ENCODE measurements at places on chromosomes 1 and 21.

- H3K36me3 ChIP-seq: peaks cover 4% of the 10 kb centered on the region
- H3K27me3 ChIP-seq: peaks cover 13% of the 10 kb centered on the region
- DNase-seq: peak; percentile 60
These were observed 92.1 kb upstream of the CD53 start for GRCh38 chr1:110780600-110781484.

DNA sequence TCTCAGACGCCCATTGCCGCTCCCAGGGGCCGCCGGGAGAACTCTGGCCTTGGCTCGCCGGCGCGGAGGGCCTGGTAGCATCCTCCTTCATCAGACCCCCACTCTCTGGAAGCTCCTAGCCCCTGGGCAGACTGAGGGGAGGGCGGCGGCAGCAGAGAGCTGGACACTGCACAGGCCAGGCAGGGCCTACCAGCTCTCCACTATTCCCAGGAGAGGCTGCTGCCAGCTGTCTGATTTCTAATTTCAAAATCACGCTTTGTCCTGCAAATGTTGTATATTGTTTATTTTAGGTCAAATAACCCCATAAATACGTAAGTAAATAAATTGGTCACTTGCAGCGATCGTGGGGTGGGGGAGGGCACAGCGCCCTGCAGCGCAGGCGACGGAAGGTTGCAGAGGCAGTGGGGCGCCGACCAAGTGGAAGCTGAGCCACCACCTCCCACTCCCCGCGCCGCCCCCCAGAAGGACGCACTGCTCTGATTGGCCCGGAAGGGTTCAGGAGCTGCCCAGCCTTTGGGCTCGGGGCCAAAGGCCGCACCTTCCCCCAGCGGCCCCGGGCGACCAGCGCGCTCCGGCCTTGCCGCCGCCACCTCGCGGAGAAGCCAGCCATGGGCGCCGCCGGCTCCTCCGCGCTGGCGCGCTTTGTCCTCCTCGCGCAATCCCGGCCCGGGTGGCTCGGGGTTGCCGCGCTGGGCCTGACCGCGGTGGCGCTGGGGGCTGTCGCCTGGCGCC is at the start of gene MTARC1:
Gene MTARC1 (plus strand): TSS at position 577 of the 732 bp plus-strand sequence. CDS start 32 bp downstream, at position 609.
- no peaks in the 10 kb centered on the region for H3K36me3 ChIP-seq
- no peak within 1 kb of the TSS for H3K27ac ChIP-seq
- peaks cover 67% of the 10 kb centered on the region for H3K27me3 ChIP-seq
- H3K4me1 ChIP-seq: no peaks in the 10 kb centered on the region

DNA sequence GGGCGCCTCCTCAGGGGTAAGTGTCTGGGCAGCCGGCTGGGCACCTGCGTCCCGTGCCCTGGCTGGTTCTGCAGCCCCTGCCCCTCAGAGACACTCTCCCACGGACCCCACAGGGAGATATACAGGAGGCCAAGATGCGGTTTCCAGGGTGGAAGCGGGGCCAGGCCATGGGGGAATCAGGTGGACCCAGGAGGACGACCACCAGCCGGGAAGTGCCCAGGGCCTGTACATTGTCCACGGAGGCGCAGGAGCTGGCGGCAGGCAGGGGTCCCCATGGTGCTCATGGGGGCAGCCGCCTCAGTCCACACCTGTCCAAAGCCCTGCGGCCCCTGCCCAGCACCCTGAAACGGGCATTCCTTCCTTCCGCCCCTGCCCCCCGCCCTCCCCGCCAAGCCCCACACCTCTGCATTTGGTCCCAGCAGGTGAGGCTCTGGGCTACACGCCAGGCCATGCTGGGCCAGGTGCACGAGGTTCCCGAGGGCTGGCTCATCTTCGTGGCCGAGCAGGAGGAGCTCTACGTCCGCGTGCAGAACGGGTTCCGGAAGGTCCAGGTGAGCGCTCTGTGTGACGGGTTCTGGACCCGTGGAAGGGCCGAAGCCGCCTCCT is 36.7 kb downstream of the SLC19A1 start:
- no peaks in the 10 kb centered on the region for H3K36me3 ChIP-seq
- no peaks in the 10 kb centered on the region for H3K27me3 ChIP-seq
- no peak for DNase-seq
- no peaks in the 10 kb centered on the region for H3K4me1 ChIP-seq
- H3K4me3 ChIP-seq: no peak overlapping the region

GRCh38 chr21:20108016-20108415 is 890.2 kb upstream of the NCAM2 start:
- H3K27me3 ChIP-seq: no peaks in the 10 kb centered on the region
- no peak overlapping the region for H3K4me3 ChIP-seq
- no peak overlapping the region for H3K27ac ChIP-seq
- DNase-seq: no peak
- H3K4me1 ChIP-seq: no peaks in the 10 kb centered on the region

DNA sequence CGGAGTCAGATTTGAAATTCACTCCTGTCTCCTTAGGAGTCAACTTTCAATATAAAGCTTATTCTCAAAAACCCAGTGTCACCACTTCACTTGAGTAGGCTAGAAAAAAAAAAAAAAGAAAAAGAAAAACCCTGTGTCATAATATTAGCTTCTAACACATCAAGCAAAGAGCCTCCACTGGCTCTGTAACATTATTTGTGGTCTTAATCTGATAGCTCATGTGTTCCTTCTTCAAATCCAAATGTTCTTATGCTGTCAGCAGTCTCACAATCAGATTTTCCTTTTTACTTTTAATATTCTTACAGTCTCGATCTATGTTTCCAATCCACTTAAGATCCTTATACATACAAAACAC is 26.1 kb upstream of the PSMG1 start:
- DNase-seq: no peak
- H3K4me1 ChIP-seq: peaks cover 17% of the 10 kb centered on the region
- H3K27ac ChIP-seq: no peak overlapping the region
- H3K27me3 ChIP-seq: no peaks in the 10 kb centered on the region

DNA sequence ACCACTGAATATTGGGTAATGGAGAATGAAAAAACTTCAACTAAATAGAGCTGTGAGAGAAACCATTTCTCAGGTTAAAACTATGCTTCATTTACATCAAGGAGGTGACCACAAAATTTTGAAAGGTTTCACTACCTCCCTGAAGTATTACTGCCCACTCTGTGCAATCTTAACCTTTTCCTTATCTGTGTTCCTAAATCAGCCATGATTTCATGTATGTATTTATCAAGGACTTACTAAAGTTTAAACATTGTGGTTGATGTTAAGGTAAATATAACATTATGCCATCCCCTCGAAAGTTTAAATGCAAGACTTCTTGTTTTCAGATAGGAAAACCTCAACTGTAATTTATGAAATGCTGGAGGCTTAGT is 84.4 kb downstream of the CLEC20A start:
- H3K4me1 ChIP-seq: no peaks in the 10 kb centered on the region
- H3K4me3 ChIP-seq: no peak overlapping the region
- H3K27ac ChIP-seq: no peak overlapping the region
- no peak for DNase-seq
- H3K36me3 ChIP-seq: no peaks in the 10 kb centered on the region

DNA sequence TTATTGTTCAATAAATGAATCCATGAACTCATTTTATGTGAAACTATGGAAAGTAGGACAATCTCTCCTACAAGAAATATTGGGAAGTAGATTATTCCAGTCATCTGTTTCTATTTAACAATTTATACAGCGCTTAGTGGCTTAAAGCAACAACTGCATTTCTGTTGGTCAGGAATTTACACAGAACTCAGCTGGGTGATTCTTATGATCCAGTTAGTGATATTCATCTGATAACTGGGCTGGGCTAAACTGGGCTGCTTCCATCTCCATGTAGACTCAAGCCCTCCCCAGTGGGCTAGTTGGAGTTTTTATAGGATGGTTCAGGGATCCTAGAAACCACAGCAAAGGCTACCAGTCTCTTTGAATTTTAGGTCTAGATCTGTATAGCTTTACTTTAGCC is 497.9 kb upstream of the NEGR1 start:
- DNase-seq: no peak
- H3K27me3 ChIP-seq: no peaks in the 10 kb centered on the region
- no peak overlapping the region for H3K27ac ChIP-seq
- H3K4me1 ChIP-seq: no peaks in the 10 kb centered on the region
- no peaks in the 10 kb centered on the region for H3K36me3 ChIP-seq
